ENCODE measurements at places on chromosomes 6 and 20.

- no peak for DNase-seq
Observed at GRCh38 chr20:41160686-41161085, 23.3 kb downstream of the PLCG1 start.

GRCh38 chr20:6439737-6440442 is 317.1 kb upstream of the FERMT1 start:
- no peak for DNase-seq

DNA sequence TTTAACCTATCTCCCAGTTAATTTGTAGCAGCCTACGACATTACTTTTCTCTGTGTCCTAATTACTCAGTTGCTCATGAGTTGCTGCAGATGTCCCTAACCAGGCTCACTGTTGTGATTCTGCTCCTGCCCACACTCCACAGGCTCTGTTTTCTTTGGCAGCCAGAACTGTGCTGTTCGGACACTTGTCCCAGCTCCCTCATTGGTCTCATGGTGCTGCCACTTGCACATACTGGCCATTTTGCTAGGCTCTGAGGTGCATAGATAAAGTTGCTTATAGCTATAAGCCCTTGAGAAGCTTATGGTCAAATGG is 55.0 kb downstream of the NOX3 start:
- no peak for DNase-seq

DNA sequence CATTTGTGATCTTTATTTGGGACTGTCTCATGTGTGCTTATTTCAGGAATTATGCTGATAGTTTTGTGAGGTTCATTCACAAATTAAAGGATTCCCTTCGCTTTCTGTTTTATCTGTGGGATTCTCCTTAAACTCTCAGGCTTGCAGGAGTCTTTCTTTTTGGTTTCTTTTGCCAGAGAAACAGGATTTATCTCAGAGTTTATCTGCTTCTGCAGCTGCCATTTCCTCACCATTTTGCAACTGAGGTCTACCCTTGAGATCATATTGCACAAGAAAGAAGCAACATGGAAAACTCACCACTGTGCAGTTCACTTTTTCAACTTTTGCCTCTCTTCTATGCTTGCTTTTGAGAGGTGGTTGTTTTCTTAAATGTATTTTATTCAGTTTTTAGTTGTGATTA is 201.0 kb downstream of the PRL start:
- no peak for DNase-seq

- DNase-seq, result no peak
Observed at GRCh38 chr20:3745686-3746173, 13.2 kb downstream of the HSPA12B start.

DNA sequence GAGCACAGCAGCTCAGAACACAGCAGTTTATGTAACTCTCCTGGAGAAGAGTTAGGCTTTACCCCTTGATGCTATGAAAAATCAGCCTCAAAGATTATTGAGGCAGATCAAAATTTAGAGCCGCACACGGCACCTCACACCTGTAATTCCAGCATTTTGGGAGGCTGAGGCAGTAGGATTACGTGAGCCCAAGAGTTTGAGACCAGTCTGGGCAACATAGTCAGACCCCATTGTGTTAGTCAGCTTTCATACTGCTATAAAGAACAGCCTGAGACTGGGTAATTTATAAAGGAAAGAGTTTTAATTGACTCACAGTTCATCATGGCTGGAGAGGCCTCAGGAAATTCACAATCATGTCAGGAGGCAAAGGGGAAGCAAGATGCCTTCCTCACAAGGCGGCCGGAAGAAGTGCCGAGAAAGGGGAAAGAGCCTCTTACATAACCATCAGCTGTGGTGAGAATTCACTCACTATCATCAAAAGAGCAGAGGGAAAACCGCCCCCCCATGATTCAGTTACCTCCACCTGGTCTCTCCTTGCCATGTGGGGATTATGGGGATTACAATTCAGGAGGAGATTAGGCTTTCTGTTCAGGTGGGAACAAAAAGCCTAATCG is 87.7 kb downstream of the SGK1 start:
- no peak for DNase-seq

GRCh38 chr20:35821807-35822242 is 50.0 kb downstream of the PHF20 start:
- no peak for DNase-seq

- no peak for DNase-seq
Observed at GRCh38 chr6:33856031-33856590, 52.3 kb upstream of the MLN start.

GRCh38 chr20:9629831-9630230 is 115.4 kb downstream of the LAMP5 start:
- no peak for DNase-seq

DNA sequence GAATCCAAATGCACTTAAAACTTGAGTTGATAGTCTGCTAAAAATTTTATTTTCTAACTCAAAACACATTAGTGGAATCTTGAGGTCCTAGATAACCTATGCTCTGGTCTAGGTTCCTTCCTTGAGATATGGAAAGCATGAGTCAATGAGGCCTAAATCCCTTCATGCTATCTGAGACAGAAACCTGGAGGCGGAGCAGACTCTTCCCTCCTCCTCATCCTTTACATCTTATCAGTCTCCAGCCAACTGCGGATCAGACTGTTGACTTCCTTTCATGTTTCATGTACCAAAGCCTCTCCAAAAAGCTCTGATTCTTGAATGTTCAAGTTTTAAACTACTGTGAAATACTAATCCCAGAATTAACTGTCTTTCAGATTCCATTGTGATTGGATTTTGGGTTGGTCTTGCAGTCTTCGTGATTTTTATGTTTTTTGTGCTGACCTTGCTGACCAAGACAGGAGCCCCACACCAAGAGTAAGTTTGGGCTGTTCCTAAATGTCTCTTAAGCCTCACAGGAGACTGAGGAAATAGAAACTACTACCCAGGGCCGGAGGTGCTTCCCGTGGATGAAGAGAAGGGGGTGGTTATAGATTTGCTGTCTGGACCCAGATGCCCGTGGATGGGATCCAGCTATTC is 29.1 kb downstream of the MRAP2 start:
- DNase-seq, result no peak

Data from memory B cell (primary cell).